ENCODE measurements at places on chromosomes 7 and 10.

DNA sequence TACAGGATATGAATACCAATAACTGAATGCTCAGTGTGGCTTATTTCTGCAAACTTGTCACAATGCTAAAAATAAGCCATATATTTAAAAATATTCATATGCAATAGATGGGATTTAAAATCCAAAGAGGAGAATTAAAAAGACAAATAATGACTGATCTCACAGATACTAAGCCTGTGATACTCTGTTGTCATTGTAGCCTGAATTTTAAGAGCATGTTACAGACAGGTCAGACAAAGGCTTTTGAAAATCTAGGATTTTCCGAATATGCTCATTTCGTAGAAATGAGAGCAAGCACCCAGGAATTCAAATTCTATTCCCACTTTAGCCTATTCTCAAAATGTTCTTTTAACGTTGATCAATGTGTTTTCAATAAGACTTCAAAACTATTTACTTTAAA lies 269.7 kb downstream of the PCDH15 start:
- no peak for DNase-seq

DNA sequence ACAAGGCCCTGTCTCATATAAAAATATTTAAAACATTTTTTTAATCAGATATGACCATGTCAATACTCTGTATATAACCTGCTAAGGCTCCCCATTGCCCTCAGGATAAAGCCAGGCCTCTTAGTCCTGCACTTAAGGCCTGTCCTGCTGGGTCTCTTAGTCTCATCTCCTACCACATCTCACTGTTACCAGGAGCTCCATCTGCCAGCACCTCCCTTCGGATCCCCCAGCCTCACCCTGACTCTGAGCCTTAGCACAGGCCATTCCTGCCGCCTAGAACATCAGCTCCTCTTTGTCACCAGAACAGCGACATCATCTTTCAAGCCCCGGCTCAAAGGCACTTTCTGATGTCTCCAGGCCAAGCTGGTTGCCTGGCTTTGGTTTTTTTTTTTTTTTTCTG lies 25.7 kb upstream of the GTF2IRD1 start:
- no peak for DNase-seq

- no peak for DNase-seq
Observed at GRCh38 chr10:132941640-132942051, 724 bp downstream of the CFAP46 start.

DNA sequence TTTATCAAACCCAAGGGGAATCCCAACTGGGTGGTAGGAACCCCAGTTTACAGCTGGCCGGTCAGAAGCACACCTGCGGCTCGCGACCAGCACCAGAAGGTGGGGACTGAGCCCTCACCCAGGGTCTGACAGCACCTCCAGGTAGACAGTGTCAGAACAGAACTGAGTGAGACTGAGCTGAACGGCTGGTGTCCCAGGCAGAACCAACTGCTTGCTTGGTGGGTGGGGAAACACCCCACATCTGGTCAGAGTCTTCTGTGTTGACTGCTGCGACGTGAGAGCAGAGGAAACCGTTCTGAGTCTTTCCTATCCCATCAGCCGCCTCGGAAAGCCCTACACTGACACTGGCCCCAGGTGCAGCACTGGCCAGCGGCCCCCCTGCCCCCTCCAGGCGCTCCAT lies 160.7 kb downstream of the MAD1L1 start:
- no peak for DNase-seq

DNA sequence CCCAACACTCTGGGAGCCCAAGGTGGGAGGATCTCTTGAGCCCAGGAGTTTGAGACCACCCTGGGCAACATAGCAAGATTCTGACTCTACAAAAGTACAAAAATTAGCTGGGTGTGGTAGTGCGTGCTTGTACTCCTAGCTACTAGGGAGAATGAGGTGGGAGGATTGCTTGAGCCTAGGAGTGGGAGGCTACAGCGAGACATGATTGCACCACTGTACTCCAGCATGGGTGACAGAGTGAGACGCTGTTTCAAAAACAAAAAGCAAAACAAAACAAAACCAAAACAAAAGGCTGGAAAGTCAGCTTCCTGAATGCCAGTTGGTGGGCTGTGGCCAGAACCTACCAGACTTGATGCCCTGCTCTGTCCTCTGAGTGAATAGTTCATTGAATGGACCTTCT lies 242.8 kb downstream of the PHTF2 start:
- no peak for DNase-seq

GRCh38 chr10:128711806-128712205 lies 585.6 kb upstream of the MKI67 start:
- DNase-seq, result no peak

DNA sequence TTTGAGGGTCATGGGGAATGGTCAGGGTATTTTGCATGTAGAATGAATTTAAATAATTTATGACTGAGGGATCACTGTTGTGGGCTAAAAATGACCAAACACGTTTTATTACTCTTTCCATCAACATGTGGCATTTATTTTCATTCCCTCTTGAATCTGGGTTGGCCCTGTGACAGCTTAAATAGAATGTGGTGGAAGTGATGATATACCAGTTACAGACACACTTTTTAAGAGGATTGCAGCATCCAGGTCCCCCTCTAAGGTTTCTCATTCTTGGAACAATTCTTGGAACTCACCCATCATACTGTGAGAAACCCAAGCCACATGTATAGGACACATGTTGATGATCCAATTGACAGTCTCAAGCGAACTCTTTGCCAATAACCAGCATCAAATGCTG lies 272.4 kb downstream of the ETV1 start:
- DNase-seq, result no peak

Measured in AG04450 (cell line).